ENCODE measurements at places on chromosomes 1 and 21. TPM values are rescaled to one million over a fixed set of nuclear protein-coding genes. Genes with fewer than 3 reads are reported as not detected.

DENND2D gene
- total RNA-seq = 139 TPM

L1TD1 gene
- not detected for total RNA-seq

DNA sequence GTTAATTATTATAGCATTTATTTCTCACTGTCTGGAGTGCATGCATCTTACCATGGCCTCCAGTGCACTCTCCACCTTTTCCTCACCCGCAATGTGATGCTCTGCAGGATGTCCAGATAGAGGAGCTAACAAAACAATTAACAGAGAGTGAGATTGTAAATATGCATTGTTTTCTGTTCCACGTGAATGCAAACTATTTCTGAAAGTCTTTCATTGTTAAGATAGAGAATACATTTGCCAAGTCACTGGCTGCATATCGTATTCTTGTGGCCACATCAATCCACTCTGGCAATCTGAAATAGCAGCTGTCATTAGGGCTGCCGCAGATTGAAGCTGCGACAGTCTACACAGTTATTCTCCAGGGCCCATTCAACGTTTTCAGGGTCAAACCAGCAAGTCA lies 143.8 kb downstream of the DUSP10 start:
- peaks cover 6% of the 10 kb centered on the region for H3K27me3 ChIP-seq
- no peak for DNase-seq
- no peak overlapping the region for H3K27ac ChIP-seq
- H3K4me1 ChIP-seq = no peaks in the 10 kb centered on the region

GRCh38 chr1:79322511-79323027 lies 316.0 kb upstream of the ADGRL4 start:
- H3K4me1 ChIP-seq = no peaks in the 10 kb centered on the region
- no peak for DNase-seq
- H3K27ac ChIP-seq = no peak overlapping the region
- H3K4me3 ChIP-seq = no peak overlapping the region
- H3K27me3 ChIP-seq = no peaks in the 10 kb centered on the region

DNA sequence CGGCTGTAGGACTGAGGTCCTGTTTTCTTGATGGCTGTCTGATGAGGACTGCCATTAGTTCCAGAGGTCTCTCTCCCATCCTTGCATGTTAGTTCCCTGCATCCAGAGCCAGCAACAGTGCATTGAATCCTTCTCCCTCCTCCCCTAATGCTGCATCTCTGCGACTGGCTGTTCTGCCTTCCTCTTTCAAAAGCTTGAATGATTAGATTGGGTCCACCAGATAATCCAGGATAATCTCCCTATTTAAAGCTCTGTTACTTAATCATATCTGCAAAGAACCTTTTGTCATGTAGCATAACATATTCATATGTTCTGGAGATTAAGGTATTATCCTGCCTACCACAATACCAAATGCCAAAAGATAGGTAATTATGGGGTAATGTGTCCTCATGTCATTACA lies 377.5 kb downstream of the GPATCH2 start:
- H3K27ac ChIP-seq = no peak overlapping the region
- H3K36me3 ChIP-seq = no peaks in the 10 kb centered on the region
- H3K27me3 ChIP-seq = no peaks in the 10 kb centered on the region
- no peak for DNase-seq

GRCh38 chr1:230016159-230016558 lies 50.9 kb upstream of the GALNT2 start:
- no peaks in the 10 kb centered on the region for H3K36me3 ChIP-seq
- no peaks in the 10 kb centered on the region for H3K4me1 ChIP-seq
- peaks cover 15% of the 10 kb centered on the region for H3K27me3 ChIP-seq
- H3K27ac ChIP-seq = no peak overlapping the region
- no peak overlapping the region for H3K4me3 ChIP-seq

GRCh38 chr1:238606896-238607295 lies 716.2 kb upstream of the ZP4 start:
- no peak for DNase-seq
- no peaks in the 10 kb centered on the region for H3K36me3 ChIP-seq
- no peaks in the 10 kb centered on the region for H3K4me1 ChIP-seq
- no peaks in the 10 kb centered on the region for H3K27me3 ChIP-seq
- H3K27ac ChIP-seq = no peak overlapping the region

DNA sequence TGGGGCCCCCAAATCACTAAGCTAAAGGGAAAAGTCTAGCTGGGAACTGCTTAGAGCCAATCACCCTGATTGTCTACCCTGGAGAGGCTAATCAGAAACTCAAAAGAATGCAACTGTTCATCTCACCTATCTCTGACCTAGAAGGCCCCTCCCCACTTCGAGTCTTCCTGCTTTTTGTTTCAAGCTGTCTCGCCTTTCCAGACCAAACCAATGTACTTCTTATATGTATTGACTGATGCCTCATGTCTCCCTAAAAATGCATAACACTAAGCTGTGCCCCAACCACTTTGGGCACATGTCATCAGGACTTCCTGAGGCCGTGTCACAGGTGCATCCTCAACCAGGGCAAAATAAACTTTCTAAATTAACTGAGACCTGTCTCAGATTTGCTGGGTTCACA lies 209.5 kb downstream of the APP start:
- peaks cover 3% of the 10 kb centered on the region for H3K4me1 ChIP-seq
- no peak for DNase-seq
- no peaks in the 10 kb centered on the region for H3K27me3 ChIP-seq
- no peak overlapping the region for H3K27ac ChIP-seq
- H3K36me3 ChIP-seq = no peaks in the 10 kb centered on the region

- no peak overlapping the region for H3K27ac ChIP-seq
- H3K4me1 ChIP-seq = no peaks in the 10 kb centered on the region
- DNase-seq = no peak
- no peaks in the 10 kb centered on the region for H3K36me3 ChIP-seq
These were observed 319.8 kb upstream of the SPAG17 start for GRCh38 chr1:118504867-118505266.
